Stimulated activated CD4-positive, alpha-beta T cell treated with anti-CD3 and anti-CD28 coated beads, Interleukin-15, amount 100 ng/mL, for 48 hours (primary cell): ENCODE measurements at places on chromosomes 16 and 17.
A peak's percentile ranks its signal among the peaks of the same experiment; 100 is the strongest.

DNA sequence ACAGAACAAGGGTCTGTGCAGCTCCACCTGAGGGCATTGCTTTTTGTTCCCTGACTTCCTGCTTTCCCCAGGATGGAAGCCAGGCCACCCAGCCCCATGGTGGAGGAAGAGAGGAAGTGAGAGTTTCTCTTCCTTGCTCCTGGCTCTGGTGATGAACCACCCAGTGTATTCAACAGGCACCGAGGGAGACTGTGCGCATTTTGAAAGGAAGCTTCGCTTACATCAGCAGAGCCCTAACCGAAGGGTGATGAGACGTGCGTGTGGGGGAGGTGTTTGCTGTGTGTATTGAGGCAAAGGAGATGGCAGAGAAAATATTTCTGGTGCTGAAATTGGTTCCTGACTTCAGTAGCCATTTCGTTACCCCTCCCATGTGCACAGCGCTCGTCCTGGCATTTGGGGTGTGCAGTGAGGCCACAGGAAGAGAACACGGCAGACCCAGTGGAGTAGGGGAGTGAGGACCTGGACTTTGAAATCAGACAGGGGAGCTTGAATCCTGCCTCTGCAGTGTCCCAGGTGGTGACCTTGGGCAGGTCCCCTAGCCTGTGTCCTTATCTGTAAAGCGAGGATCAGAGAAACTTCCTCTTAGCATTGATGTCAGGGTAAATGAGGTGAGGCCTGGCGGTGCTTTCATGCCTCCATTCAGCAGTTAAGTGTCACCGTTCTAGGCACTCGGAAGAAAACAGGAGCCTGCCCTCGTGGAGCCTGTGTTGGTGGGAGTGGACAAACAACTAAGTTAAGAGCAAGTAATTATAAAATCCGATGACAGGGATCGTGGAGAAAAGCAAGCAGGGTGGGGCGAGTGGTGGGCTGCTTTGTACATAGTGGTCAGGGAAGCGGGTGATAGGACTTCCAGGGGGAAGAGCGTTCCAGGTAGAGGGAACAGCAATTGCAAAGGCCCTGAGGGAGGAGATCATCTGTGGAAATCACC, 7.4 kb downstream of the CMIP start:
- peak; percentile 39 for DNase-seq

DNA sequence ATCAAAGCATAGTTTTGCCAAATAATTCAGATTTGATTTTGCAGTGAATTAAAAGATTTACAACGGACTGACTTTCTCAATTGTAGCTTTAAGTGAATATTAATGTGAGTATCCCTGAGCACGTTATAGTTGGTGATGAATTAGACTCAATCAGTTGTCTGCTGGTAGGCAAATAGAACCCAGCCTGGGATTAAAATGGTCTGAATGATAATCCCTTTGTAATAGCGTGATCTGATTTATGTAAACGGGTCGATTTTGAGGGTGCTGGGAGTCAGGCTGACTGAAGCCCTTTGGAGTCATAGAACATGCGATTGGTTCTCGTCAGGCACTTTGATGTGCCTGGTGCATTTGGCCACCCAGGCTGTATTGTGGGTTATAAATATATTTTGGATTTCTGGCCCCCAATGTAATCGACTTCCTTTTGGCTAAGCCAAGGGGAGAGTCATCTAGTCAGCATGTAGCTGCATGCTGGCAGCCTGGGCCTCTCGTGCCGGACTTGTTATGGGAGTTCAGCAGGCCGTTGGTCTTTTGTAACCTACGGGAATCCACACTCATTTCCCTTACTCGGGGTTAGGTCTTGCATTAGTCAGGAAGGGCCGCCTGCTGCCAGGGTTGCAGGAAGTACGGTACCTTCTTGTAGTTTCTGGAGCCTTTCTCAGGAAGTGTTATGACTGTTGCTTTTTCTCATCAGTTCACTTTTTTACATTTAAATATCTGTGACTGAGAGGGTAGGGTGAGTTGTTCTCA, 5.4 kb downstream of the PGS1 start:
- DNase-seq = peak; percentile 74

- DNase-seq = no peak
These were observed 3.6 kb downstream of the FA2H start for GRCh38 chr16:74770831-74771526.

DNA sequence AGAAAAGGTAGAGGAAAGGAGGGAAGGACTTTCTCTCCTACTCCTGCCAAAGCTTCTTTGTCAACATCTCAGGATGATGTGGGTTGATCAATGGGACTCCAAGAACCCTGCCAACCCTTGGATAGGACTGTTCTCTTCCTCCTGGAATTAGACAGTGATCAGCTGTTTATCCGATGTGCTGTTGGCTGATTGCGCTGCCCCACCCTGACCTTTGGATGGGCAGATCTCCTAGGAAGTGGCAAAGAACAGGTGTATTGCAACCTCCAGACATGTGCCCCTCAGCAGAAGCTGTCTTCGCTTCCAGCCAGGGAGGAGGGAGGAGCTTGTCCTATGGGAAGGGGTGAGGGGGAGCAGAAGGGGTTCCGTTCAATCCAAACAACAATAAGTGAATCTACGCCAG, 30.5 kb downstream of the SLC5A11 start:
- no peak for DNase-seq

- DNase-seq = no peak
These were observed 67.7 kb downstream of the NDEL1 start for GRCh38 chr17:8503368-8503767.

DNA sequence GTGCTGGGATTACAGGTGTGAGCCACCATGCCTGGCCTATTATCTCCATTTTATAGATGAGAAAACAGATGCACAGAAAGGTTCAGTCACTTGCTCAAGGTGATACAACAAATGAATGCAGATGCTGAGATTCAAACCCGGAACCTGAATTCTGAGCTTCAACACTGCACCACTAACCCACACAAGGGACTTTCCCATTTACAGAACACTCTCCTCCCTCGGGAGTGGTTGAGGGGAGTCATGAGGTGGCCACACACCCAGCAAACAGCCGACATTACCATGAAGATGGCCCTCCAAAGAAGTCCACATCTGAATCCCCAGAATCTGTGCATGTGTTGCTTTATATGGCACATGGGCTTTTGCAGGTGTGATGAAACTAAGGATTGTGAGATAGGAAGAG, 9.1 kb downstream of the BCL7C start:
- DNase-seq = no peak

- no peak for DNase-seq
These were observed 11.3 kb downstream of the WDR45B start for GRCh38 chr17:82636626-82637598.

- no peak for DNase-seq
These were observed 189.0 kb downstream of the SLC39A11 start for GRCh38 chr17:72903522-72903921.

GRCh38 chr16:62965831-62966230, 929.6 kb upstream of the CDH8 start:
- no peak for DNase-seq

GRCh38 chr16:9840761-9841665, 341.2 kb downstream of the GRIN2A start:
- no peak for DNase-seq

DNA sequence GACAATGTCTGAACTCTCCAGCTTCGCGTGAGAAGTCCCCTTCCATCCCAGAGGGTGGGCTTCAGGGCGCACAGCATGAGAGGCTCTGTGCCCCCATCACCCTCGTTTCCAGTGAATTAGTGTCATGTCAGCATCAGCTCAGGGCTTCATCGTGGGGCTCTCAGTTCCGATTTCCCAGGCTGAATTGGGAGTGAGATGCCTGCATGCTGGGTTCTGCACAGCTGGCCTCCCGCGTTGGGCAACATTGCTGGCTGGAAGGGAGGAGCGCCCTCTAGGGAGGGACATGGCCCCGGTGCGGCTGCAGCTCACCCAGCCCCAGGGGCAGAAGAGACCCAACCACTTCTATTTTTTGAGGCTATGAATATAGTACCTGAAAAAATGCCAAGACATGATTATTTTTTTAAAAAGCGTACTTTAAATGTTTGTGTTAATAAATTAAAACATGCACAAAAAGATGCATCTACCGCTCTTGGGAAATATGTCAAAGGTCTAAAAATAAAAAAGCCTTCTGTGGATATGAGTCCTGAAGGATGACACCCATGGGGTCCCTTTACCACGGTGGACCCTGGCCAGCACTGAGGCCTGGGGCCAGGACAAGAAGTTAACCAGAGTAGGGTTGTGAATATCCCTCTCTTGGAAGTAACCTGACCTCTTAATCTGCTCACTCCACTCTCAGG, 10.5 kb upstream of the ITGAD start:
- DNase-seq = peak; percentile 61

DNA sequence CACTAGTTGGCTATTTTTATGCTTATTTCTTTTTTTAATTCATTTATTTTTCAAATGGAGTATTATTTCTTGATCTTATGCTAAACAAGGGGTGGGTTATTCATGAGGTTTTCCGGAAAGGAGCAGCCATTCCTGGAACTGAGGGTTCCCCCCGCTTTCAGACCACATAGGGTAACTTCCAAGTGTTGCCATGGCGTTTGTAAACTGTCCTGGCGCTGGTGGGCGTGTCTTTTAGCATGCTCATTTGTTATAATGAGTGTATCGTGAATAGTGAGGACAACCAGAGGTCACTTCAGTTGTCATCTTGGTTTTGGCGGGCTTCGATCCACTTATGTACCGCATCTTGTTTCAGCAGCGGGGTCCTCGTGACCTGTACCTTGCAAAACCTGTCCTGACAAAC, 29.6 kb upstream of the ASGR2 start:
- no peak for DNase-seq

DNA sequence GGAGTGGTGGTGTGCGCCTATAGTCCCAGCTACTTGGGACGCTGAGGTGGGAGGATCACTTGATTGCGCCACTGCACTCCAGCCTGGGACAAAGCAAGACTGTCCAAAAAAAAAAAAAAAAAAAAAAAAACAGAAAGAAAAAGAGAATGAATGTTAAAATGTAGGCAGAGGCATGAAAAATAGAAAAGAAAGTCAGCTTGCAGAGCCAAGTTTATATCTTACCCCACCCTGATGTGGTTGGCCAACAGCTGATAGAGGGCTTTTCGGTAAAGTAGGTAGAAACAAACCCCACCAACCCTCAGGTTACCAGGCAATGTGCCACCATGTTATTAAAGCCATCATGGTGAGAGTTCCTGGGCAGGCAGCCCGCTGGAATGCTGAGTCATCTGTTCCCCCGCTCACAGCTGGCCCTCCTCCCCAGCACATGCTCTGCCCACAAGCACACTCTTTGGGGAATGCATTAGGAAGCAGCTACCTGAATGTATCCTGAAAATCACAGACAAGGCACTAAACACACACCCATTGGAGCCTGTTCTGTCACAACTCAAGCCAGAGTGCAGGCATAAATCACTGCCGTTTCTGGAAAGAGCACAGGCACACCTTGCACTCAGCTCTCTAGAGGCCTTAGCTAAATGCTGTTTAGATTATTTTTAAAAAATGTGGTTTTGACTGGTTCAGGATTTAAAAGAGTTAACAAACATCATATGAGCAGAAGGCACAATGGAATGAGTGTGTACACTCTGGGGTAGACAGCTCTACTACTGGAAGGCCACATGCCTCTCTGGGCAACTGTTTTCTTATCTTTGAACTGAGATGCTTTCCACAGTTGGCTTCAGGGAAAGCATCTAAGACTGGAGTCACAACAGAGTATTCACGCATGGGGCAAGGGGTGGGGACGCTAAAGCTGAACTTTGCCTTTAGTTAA, 128.5 kb downstream of the PARN start:
- no peak for DNase-seq

DNA sequence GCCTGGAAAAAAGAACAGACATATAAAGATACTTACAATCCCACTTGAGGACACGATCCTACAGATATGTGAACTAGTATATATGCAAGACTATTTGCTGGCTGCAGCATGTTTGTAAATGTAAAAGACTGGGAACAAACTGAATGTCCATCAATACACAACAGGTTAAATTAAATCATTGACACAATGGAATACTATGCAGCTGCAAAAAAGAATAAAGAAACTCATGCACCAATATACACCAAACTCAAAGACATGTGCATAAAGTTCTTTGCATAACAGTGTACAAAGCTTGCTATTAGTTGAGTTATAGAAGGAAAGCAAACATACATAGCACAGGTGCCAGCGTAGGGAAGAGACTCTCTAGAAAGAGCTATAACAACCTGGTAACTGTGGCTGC, 61.9 kb upstream of the SREBF1 start:
- DNase-seq = no peak

- no peak for DNase-seq
These were observed 43.9 kb downstream of the NKD1 start for GRCh38 chr16:50591800-50592771.

- DNase-seq = no peak
These were observed 1.6 kb downstream of the HSD11B2 start for GRCh38 chr16:67432506-67432890.

- no peak for DNase-seq
These were observed 459.8 kb downstream of the CDH8 start for GRCh38 chr16:61576476-61576875.

GRCh38 chr16:57060323-57061083, 31.9 kb upstream of the CPNE2 start:
- no peak for DNase-seq
